ENCODE measurements at places on chromosomes 5 and 9.

DNA sequence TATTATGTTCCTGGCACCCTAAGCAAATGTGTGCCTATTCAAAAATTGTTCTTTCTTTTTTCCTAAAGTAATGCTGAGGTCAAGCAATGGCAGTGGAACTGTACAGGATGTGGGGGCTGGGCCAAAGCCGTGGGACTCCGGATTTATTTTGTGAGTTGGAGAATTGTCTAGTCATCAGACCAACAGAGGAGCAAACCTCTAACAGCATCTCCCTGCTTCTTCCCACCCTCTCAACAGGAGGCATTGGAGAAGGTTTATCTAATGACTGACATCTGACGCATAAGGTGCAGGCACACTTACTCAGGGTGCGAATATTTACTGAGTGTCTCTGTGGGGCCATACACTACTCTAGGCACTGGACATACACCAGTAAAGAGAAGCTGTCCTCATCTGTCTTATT lies 38.6 kb downstream of the MARCHF11 start:
- DNase-seq, result no peak

DNA sequence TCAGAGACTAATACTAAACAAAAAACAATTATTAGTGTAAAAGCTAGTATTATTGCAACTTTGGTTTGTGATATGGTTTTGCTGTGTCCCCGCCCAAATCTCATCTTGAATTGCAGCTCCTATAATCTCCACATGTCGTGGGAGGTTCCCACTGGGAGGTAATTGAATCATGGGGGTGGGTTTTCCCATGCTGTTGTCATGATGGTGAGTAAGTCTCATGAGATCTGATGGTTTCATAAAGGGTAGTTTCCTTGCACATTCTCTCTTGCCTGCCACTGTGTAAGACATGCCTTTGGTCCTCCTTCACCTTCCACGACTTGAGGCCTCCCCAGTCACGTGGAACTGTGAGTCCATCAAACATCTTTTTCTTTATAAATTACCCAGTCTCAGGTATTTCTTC lies 325.9 kb upstream of the DAB2 start:
- no peak for DNase-seq

DNA sequence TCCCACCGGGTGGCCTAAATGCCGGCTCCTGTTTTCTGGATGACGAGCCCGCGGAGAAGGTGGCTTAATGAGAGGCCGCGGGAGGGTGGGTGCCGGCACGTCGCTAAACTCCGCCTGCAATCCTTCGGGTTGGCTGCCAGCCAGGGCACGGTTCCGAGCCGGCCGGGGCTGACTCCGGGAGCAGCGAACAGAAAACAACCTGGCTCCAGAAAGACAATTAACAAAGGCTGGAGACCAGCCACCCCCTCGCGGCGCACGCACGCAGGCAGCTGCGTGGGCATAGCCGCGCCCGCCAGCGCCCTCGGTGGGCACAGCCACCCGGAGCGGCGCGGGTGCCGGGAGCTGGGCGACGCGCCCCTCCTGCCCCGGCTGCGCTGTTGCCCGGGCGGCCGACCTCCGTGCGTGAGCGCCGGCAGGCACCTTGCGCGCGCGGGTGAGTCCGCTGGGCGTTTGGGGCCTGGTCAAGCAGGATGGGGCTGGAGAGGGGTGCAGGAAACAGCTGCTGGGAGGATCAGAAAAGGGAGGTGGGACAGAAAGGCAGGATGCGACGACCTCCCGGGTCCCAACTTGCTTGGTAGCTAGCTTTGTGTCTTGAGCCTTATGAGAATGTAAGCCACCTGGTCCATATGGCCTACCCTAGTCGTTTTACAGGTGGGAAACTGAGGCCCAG lies at the start of gene ARHGEF37:
Gene ARHGEF37 (plus strand): TSS at position 307 of the 670 bp plus-strand sequence. CDS start 16,272 bp downstream, outside the sequence.
- DNase-seq, result peak; percentile 46

- no peak for DNase-seq
Observed at GRCh38 chr5:137782984-137783536, 28.9 kb upstream of the HNRNPA0 start.

DNA sequence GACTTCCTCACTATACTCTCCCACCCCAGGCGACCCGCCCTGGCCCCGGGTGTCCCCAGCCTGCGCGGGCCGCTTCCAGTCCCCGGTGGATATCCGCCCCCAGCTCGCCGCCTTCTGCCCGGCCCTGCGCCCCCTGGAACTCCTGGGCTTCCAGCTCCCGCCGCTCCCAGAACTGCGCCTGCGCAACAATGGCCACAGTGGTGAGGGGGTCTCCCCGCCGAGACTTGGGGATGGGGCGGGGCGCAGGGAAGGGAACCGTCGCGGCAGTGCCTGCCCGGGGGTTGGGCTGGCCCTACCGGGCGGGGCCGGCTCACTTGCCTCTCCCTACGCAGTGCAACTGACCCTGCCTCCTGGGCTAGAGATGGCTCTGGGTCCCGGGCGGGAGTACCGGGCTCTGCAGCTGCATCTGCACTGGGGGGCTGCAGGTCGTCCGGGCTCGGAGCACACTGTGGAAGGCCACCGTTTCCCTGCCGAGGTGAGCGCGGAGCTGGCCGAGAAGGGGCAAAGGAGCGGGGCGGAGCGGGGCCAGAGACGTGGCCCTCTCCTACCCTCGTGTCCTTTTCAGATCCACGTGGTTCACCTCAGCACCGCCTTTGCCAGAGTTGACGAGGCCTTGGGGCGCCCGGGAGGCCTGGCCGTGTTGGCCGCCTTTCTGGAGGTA lies 2.1 kb downstream of the CA9 start:
- peak; percentile 40 for DNase-seq

DNA sequence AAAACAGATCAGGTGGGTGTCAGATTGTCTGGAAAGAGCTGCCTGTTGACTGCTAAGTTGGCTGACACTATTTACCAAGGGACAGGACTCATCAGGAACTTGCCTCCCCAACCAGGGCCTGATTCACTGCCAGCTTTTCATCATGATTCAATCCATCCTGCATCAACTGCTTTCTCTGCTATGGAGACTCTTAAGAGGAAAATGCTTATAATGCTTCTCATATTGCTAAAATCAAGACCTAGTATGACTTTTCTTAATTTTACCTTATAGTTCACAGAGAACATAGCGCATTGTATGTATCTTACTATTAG lies 21.3 kb downstream of the HTR4 start:
- no peak for DNase-seq

All from CD8-positive, alpha-beta memory T cell (primary cell).